ENCODE measurements at places on chromosomes 12 and 14. TPM values are rescaled to one million over a fixed set of nuclear protein-coding genes. Genes with fewer than 3 reads are reported as not detected.

DNA sequence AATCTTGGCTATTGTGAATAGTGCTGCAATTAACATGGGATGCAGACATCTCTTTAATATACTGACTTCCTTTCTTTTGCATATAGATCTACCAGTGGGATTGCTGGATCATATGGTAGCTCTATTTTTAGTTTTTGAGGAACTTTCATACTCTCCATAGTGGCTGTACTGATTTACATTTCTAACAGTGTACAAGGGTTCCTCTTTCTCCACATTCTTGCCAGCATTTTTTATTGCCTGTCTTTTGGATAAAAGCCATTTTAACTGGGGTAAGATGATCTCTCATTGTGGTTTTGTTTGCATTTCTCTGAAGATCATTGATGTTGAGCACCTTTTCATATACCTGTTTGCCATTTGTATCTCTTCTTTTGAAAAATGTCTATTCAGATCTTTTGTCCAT, 8.4 kb downstream of the AMDHD1 start:
- H3K27ac ChIP-seq, result no peak overlapping the region
- H3K27me3 ChIP-seq, result peaks cover 8% of the 10 kb centered on the region
- H3K4me1 ChIP-seq, result no peaks in the 10 kb centered on the region
- no peaks in the 10 kb centered on the region for H3K36me3 ChIP-seq
- H3K4me3 ChIP-seq, result no peak overlapping the region
- no peak for DNase-seq

GRCh38 chr12:52300796-52301691, 9.7 kb upstream of the KRT81 start:
- H3K4me3 ChIP-seq, result no peak overlapping the region
- no peaks in the 10 kb centered on the region for H3K36me3 ChIP-seq
- H3K27ac ChIP-seq, result no peak overlapping the region

GRCh38 chr12:56097738-56098137, 6.6 kb upstream of the PA2G4 start:
- DNase-seq, result no peak
- no peak overlapping the region for H3K4me3 ChIP-seq
- H3K27ac ChIP-seq, result no peak overlapping the region
- no peaks in the 10 kb centered on the region for H3K36me3 ChIP-seq
- H3K27me3 ChIP-seq, result no peaks in the 10 kb centered on the region

DICER1 gene
- total RNA-seq, result 102 TPM

HRK gene
- not detected for total RNA-seq

All from transverse colon (tissue), 4 donors.